Tibial nerve (tissue), 4 donors: ENCODE measurements at places on chromosomes 13 and 19. TPM values are rescaled to one million over a fixed set of nuclear protein-coding genes. Genes with fewer than 3 reads are reported as not detected.
A peak's percentile ranks its signal among the peaks of the same experiment; 100 is the strongest.

- DNase-seq, result no peak
Observed at GRCh38 chr19:7442423-7442822, 46.4 kb downstream of the PEX11G start.

DNA sequence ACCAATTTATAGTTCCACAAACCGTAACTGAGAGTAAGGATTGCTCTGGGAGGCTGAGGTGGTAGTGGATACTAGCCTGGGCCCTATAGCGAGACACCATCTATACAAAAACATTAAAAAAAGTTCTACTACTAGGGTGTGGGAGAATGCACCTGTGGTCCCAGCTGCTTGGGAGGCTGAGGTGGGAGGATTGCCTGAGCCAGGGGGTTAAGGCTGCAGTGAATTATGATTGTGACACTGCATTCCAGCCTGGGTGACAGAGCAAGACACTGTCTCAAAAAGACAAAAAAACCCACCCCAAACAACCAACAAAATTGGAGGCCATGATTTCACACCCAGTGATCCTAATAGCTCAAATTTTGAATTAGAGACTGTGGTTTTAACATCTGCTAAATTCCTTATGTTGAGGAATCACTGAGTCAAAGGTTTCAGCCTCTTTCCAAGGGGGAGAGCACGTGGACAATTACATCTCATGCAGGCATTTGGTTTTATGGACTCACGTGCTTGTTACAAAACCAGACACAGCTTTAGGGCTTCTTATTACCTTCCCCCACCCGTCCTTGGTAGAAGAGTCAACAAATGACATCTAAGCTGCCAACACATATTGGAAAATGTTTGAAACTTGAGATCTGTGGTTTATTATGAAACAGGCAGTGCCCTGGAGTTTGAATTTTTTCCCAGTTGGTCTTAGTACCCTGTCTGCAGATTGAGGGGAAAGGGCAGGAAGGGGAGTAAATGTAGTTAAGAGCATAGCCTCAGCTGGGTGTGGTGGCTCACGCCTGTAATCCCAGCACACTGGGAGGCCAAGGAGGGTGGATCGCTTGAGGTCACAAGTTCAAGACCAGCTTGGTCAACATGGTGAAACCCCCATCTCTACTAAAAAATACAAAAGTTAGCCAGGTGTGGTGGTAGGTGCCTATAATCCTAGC is 18.5 kb downstream of the CYP2A6 start:
- DNase-seq, result peak; percentile 52

GGACT gene
- 2.4 TPM for total RNA-seq

DNA sequence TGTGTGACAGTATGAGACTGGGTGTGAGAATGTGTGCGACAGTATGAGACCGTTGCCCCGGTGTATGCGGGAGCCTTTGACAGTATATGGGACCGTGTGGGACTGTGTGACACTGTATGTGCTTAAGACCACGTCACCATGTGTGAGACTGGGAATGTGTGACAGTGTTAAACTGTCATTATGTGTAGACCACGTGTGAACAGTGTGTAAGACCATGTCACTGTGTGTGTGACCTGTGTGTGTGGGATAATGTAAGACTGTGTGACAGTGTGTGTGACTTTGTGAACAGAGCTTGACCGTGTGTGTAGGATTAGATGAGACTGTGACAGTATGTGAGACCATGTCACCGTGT is 549 bp downstream of the ZNF583 start:
- DNase-seq, result no peak

DNA sequence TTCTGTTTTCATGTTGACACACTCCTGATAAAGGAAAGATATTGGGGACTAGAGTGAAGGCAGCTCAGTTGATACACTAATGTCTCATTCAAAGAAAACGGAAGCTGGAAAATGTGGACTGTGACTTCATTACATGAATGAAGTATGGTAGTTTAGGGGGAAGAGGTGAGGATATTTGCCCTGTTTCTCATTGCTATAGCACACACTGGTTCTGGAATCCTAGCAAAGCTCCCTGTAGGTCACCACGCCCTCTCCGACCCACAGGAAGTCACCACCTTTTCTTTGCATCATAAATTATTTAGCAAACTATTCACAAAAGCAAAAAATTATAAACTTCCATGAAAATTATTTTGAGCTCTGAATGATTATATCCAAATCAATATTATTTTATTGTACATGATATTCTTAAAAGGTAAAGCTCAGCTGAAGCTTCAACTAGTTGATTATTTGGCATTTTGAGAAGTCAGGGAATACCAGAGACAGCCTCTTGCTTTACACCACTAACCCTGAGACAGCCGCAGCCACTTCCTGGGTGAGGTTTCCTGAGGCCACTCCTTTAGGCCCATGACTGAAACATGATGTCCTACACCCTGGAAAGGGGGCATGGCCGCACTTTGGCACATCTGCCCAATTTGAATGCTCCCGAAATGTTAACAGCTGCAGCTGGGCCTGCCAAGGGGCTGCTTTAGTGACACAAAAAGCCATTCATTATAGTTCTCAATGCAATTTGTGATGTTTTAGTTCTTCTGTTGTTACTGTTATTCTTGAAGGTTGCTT is 50.0 kb upstream of the WDFY2 start:
- no peak for DNase-seq

NLRP11 gene
- not detected for total RNA-seq

DNA sequence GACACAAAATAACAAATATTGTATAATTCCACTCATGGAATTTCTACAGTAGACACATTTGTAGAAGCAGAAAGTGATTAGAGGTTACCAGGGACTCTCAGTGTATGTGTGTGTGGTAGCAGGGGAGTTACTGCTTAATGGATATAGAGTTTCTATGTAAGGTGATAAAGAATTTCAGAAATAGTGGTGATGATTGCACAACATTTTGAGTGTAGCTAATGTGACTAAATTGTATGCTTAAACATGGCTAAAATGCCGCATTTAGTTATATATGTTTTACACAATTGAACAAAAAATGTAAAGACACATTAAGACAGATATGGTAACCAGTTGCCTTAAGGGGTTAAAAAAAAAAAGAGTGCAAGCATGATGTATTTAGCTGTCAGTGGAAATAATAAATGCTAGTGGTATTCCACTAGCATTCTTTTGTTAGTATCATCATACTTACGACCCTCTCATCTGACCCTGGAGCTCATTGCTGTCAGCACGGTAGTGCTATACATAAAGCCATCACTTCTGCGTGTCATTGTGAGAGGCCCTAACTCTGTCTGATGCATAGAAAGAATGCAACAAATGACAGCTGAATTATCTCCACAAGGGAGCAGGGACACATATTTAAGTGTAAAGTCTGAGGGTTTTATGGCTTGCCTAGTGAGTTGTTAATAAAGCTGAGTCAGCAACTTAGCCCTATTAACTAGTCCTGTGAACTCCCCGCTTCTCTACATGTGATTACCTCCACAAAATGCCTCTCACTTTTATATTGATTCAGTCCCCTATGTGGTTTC is 134.1 kb upstream of the RXFP2 start:
- DNase-seq, result no peak

IL12RB1 gene
- total RNA-seq, result 4.8 TPM

MAST1 gene
- total RNA-seq, result not detected

GRCh38 chr13:112970552-112971287 is 1.7 kb downstream of the MCF2L start:
- DNase-seq, result no peak

DNA sequence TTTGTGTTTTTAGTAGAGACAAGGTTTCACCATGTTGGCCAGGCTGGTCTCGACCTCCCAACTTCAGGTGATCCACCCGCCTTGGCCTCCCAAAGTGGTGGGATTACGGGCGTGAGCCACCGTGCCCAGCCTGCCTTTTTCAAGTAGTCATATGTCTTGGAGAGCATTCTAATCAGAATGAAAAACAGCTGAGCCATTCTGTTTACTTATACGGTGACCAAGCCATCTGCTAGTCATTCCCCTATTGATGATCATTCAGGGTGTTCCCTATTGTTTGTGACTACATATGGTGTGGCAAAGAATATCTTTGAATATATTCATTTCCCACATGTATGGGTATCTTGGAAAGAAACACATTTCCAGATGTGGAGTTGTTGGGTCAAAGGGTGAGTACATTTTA is 17.2 kb downstream of the BLOC1S3 start:
- DNase-seq, result no peak

ZNF578 gene
- total RNA-seq, result 2.1 TPM

- DNase-seq, result no peak
Observed at GRCh38 chr19:10718205-10719196, 622 bp downstream of the DNM2 start.

ZNF772 gene
- 9.3 TPM for total RNA-seq

ZNF681 gene
- total RNA-seq, result 0.63 TPM

GRCh38 chr13:72839831-72840426 is 58.0 kb downstream of the PIBF1 start:
- no peak for DNase-seq

GRCh38 chr13:59562924-59563323 is 600.8 kb downstream of the DIAPH3 start:
- DNase-seq, result no peak

- DNase-seq, result no peak
Observed at GRCh38 chr13:98195054-98195791, 18.2 kb upstream of the RNF113B start.

- DNase-seq, result no peak
Observed at GRCh38 chr13:55160867-55161266, 1979.9 kb upstream of the PRR20A start.

DNA sequence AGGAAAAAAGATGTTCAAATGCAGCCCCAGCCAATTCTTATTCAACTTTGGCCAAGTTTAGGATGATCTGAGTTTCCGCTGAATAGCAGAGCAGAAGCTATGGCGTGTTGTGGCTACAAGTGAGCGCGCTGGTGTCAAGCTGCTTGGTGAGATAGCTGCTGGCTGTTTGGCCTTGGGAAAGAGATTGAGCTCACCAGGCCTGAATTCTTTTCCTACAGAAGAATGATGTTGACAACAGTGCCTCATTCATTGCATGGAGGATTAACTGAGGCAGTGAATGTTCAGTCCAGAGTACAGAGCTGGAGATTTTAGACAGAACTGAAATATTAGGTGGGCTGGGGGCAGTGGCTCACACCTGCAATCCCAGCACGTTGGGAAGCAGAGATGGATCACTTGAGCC is 31.5 kb upstream of the MAP3K10 start:
- DNase-seq, result no peak
